ENCODE measurements at places on chromosomes 11 and 22. TPM values are rescaled to one million over a fixed set of nuclear protein-coding genes. Genes with fewer than 3 reads are reported as not detected.
A peak's percentile ranks its signal among the peaks of the same experiment; 100 is the strongest.

OR5AK2 gene
- total RNA-seq: not detected

GRCh38 chr22:38453996-38454352 is 1.0 kb downstream of the KCNJ4 start:
- H3K27ac ChIP-seq: no peak overlapping the region
- H3K27me3 ChIP-seq: peaks cover 19% of the 10 kb centered on the region
- peak overlapping the region; percentile 89 for H3K4me3 ChIP-seq
- H3K36me3 ChIP-seq: no peaks in the 10 kb centered on the region
- H3K4me1 ChIP-seq: peaks cover 3% of the 10 kb centered on the region
- no peak for DNase-seq

GRCh38 chr11:129905402-129905801 is 10.0 kb upstream of the NFRKB start:
- no peaks in the 10 kb centered on the region for H3K27me3 ChIP-seq
- H3K4me3 ChIP-seq: no peak overlapping the region
- H3K36me3 ChIP-seq: peaks cover 31% of the 10 kb centered on the region
- H3K4me1 ChIP-seq: no peaks in the 10 kb centered on the region
- H3K27ac ChIP-seq: no peak overlapping the region

- peak; percentile 61 for DNase-seq
- H3K27ac ChIP-seq: no peak overlapping the region
- H3K27me3 ChIP-seq: no peaks in the 10 kb centered on the region
- no peaks in the 10 kb centered on the region for H3K4me1 ChIP-seq
- no peak overlapping the region for H3K4me3 ChIP-seq
- no peaks in the 10 kb centered on the region for H3K36me3 ChIP-seq
Observed at GRCh38 chr11:80727315-80727714, 1286.5 kb upstream of the TENM4 start.

DNA sequence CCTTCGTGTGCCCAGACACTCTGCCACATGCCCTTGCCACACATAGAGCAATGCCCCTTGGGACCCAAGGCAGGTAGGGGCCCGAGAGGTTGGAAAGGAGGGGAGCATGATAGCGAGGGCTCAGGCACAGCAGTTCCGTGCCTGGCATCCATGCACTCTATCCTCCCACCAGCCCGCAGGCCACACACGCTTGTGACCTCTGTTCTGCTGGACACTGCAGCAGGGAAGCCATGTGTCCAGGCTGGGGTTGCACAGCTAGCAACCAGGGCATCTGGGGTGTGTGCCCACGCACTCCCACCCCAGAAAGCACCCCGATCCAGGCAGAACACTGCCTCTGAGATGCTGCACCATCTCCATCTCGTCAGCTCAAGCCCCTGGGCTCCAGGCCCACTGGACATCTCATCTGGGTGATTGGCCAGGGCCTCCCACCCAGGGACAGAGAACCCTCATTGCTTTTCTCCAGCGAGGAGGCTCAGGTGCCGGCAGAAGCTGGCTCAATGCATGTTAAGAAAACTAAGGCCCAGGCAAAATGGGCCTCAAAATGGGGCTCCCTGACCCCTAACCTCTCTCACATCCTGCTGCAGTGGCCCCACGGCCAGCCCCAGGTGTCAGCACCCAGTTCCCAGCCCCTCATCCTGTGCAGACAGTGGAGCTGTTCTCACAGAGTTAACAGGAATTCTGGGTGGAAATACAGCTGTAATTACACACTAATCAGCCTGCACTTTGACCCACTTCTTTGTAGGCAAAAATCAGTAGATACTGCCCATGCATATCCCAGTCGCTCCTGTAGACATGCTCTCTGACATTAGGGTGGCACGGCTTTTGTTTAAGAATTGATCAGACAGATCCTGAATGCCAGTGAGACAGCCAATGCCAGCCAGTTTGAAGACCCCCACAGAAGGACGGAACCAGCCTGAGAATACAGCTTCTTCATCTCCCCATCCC is 173.9 kb upstream of the B3GAT1 start:
- no peaks in the 10 kb centered on the region for H3K36me3 ChIP-seq
- peak; percentile 13 for DNase-seq
- no peak overlapping the region for H3K4me3 ChIP-seq
- H3K4me1 ChIP-seq: no peaks in the 10 kb centered on the region

DNA sequence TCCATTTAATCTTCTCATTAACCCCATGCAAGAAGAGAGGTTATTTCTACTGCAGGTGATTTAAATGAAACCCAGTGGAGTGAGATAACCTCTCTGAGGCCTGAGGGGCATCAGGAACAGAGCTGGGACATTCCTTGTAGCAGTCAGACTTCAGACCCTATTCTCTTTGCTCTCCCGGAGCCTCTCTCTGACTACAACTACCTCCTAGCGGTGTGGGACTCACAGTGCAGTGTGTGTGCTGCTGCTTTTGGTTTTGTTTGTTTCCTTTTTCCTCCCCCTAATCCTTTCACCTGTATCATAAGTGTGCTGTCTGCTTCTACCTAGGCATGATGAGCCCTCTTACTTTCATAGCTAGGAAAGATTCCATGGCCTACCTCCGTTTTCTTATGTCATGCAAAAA is 769.6 kb downstream of the NTM start:
- no peak overlapping the region for H3K27ac ChIP-seq
- H3K36me3 ChIP-seq: no peaks in the 10 kb centered on the region
- no peaks in the 10 kb centered on the region for H3K27me3 ChIP-seq
- no peak overlapping the region for H3K4me3 ChIP-seq
- no peak for DNase-seq
- no peaks in the 10 kb centered on the region for H3K4me1 ChIP-seq

DNA sequence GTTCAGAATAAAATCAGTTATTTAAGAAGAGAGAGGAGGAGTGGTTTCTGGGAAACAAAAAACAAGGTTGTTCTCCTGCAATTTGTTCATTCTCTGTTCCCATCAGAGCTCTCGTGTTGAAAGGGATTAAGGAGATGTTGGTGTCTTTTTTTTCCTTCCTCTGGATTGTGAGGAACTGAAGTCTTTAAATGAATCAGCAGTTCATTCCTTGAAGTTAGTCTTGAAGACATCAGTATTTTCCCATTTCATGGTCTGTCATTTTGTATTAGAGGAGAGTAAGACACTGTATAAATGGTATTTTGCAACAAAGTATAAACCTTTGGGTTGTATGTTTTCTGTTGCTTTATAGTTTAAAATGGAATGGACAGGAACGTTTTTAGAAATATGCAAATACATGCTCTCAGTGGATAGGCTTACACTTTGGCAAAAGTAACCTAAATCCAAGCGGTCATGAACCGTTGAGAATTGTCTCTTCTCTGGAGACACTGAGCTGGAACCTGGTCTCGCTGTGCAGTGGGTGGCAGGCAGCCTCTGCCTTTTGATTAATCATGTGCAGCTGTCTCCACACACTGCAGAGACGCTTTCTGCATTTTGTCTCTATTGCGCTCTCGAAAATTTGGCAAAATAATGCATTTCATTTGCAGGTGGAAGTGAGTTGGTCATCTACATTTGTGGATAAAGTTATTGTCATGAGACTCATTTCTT is 33.0 kb downstream of the SAMM50 start:
- no peak overlapping the region for H3K4me3 ChIP-seq
- H3K36me3 ChIP-seq: peaks cover 71% of the 10 kb centered on the region
- no peak for DNase-seq
- no peak overlapping the region for H3K27ac ChIP-seq
